Activated CD4-positive, CD25-positive, alpha-beta regulatory T cell treated with anti-CD3 and anti-CD28 coated beads, Interleukin-2, amount 50 U/mL, for 24 hours (primary cell): ENCODE measurements at places on chromosomes 7 and 10.
A peak's percentile ranks its signal among the peaks of the same experiment; 100 is the strongest.

- ATAC-seq: no peak
These were observed 54.3 kb downstream of the BMS1 start for GRCh38 chr10:42836771-42837468.

DNA sequence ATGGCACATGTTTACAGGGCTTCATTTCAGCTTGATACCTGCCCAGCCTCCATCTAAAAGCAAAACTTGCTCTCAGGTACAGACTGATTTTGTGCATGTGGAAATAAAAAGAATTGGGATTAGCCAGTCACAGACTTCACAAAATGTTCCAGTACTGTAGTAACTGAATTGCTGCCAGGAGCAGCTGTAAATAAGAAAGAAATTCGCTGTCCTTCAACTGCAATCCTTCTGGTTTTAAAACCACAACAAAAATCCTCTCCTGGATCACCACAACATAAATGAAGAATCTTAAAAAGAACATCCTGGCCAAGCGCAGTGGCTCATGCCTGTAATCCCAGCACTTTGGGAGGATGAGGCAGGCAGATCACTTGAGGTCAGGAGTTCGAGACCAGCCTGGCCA is 3.9 kb upstream of the MIOS start:
- no peak for ATAC-seq

DNA sequence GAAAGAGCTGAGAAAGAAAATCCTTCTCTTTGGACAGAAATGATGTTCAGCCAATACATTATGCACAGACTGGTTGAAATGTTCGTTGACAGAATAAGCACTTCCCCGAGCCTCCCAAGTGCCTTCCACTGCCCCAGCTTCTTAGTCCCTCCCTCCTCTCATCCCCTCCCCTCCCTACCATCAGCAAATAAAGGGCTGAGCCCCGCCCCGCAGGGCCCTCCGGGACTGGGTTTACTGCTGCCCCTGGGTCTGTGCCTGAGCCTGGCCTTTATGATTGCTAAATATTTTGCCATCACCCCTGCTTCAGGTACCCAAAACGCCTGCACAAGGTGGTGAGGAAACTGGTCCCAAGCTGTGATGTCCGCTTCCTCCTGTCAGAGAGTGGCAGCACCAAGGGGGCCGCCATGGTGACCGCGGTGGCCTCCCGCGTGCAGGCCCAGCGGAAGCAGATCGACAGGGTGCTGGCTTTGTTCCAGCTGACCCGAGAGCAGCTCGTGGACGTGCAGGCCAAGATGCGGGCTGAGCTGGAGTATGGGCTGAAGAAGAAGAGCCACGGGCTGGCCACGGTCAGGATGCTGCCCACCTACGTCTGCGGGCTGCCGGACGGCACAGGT is 28.1 kb downstream of the HKDC1 start:
- ATAC-seq: no peak

GRCh38 chr10:75375838-75376237 is 25.7 kb downstream of the ZNF503 start:
- no peak for ATAC-seq

- no peak for ATAC-seq
These were observed 63.5 kb downstream of the CALD1 start for GRCh38 chr7:134842886-134843430.

- ATAC-seq: no peak
These were observed 115.3 kb downstream of the JAZF1 start for GRCh38 chr7:28065308-28065707.

DNA sequence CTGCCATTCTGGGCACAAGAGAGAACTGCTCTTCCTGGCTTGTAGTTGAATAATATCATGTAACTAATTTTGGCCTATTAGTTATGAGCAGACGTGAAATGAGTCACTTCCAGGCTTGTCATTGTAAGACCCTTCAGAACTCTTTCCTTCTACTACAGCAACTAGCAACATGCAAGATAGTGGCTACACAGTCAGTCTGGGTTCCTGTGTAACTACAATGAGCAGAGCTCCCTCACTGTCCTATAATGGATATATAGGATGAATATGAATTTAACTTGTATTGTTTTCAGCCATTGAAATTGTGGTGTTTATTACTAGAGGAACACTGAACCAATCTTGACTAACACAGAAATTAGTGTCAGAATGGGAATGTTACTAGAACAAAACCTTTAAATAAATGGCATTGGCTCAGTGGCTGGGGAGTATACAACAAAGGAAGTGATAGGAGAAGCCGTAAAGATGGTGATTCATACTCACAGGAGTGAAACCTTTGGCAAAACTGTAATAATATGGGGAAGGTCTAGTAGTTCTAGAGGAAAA is 2.9 kb upstream of the MTPN start:
- ATAC-seq: peak; percentile 14

DNA sequence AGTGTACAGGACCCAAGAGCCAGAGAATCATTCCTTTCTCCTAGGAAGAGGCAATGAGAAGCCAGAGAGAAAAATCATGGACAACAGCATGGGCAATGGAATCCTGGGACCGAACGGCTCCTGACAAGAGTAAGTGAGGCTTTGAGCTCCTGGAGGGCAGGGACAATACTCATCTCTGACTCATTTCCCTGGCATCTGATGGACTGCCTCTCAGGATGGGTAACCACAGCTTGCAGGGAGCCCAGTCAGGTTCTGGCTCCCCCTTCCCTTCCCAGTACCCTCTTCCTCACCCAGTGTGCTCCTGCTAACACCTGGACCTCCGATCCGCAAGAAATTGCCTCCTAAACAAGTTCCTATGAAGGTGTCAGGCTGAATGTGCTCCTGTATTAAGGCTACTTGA is 51.2 kb upstream of the SORCS3 start:
- ATAC-seq: no peak

- ATAC-seq: no peak
These were observed 252.2 kb downstream of the GALNT17 start for GRCh38 chr7:71384094-71384493.

DNA sequence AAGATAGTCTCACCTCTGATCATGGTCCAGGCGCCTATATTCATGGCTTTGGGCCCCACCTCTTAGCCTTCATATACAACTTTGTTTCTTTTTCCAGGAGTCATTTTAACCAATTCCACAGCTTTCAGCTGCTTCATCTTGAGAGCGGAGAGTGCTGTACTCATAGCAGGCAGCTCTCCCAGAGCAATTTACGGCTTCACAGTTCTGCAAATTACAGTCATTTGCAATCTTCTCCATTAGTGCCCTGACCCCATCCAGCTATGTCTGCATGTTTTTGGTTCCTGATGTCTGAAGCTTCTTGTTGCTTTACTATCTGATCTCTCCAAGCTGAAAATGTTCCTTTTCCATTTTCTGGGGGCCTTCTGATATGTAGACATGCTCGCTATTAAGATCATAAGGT is 18.0 kb upstream of the MEST start:
- ATAC-seq: no peak

DNA sequence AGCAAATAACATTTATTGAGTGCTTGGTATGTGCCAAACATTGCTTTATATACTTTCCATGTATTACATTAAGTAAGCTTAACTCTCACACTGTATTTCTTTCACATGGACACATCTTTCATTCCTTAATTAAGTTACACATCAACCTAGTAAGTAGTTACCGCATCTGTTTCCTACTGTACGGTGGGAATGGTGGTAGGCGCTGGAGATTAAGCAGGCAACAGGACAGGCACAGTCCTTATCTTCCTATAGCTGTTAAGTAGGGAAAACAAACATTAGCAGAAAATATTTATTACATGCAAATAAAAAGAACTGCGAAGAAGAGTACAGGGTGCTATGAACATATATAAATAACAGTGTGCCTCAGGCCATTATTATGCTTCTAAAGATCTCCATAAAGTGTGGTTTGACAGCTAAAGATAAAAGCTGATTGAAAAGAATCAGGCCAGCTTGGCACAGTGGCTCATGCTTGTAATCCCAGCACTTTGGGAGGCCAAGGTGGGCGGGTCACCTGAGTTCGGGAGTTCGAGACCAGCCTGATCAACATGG is 105.0 kb downstream of the SUGCT start:
- no peak for ATAC-seq

- ATAC-seq: no peak
These were observed 29.8 kb downstream of the HSPA12A start for GRCh38 chr10:116712519-116712918.

- no peak for ATAC-seq
These were observed 78.3 kb upstream of the NRP1 start for GRCh38 chr10:33412653-33413361.

- no peak for ATAC-seq
These were observed 263.4 kb downstream of the KCNMA1 start for GRCh38 chr10:77374189-77374656.

DNA sequence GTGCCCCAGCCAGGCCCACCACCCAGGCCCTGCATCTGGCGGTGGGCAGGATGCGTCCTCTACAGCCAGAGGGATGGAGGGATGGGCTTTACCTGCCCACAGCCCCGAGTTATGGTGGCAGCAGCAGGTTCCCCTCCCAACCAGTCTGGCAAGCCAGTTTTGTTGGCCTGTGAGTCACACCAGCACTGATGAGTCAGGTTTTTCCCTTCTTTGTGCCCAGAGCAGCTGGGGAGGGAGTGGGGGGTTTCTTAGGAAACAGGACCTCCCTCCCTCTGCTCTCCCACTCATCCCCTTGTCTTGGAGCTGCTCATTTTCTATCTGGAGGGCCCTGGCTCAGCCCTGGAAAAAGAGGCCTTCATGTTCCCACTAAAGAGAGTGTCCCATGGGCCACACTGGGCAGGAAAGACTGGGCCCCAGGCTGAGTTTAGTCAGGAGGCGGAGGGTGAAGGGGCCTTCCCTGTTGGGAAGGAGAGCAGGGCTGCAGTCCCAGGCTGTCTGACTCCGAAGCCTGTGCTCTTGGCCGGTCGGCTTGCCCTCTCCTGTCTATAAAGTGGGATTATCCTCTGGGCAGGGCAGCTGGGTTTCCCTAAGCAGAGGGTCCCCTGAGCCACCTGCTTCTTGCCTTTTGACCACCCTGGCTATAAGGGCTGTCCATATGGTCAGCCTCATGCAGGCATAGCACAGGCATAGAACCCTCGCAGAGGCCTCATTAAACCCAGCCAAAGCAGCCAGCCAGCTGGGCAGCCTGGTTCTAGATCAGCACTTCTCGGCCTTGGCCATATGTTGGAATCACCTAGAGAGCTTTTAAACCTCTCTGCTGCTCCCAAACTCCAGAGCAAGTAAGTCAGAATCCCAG is 30.2 kb upstream of the ANKRD2 start:
- peak; percentile 50 for ATAC-seq

DNA sequence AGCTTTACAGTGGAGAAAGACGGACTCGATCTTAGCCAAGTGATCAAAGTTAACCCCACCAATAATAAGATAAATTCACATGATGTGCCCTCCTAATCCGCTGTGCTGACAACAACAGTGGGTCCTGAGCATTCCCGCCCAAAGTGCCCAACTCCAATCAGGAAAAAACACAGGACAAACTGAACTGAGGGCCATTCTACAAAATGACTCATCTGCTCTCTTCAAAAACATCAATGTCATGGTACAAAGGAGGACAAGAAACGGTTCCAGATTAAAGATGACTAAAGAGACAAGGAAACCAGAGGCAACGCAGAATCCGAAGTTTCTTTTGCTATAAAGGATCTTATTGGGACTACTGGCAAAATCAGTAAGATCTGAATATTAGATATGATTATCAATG is 79.4 kb downstream of the CTBP2 start:
- ATAC-seq: no peak

- ATAC-seq: no peak
These were observed 940 bp upstream of the PSD start for GRCh38 chr10:102419269-102420180.

GRCh38 chr10:42979181-42979580 is 97.7 kb upstream of the RET start:
- ATAC-seq: no peak

DNA sequence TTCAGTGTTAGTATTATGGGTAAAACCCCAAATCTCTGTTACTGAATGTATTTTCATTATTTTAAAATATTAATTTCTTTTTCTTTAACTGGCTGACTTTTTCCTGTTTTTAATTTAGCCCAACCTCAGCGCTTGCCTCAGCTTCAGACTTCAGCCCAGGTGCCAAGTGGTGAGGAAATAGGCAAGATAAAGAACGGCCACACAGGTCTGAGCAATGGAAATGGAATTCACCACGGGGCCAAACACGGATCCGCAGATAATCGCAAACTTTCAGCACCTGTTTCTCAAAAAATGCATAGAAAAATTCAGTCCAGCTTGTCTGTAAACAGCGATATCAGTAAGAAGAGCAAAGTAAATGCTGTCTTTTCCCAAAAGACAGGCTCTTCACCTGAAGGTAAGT is 57.5 kb downstream of the MDFIC start:
- ATAC-seq: no peak

DNA sequence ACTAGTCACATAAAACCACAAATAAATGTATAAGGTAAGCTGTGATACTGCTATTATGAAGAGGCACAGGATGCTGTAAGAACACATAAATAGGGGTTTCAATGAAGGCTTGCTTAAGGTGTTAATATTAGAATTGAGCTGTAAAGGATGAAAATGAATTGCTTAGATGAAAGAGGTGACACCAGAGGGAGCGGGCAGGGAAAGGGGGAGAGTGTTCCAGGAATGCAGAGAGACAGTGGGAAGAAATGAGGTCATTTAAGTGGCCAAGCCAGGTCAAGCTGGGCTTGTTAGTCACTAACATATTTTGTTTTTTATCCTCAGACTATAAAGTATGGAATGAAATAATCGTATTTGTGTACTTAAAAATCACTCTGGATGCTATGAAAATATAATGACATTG is 193.5 kb downstream of the NRG3 start:
- no peak for ATAC-seq

DNA sequence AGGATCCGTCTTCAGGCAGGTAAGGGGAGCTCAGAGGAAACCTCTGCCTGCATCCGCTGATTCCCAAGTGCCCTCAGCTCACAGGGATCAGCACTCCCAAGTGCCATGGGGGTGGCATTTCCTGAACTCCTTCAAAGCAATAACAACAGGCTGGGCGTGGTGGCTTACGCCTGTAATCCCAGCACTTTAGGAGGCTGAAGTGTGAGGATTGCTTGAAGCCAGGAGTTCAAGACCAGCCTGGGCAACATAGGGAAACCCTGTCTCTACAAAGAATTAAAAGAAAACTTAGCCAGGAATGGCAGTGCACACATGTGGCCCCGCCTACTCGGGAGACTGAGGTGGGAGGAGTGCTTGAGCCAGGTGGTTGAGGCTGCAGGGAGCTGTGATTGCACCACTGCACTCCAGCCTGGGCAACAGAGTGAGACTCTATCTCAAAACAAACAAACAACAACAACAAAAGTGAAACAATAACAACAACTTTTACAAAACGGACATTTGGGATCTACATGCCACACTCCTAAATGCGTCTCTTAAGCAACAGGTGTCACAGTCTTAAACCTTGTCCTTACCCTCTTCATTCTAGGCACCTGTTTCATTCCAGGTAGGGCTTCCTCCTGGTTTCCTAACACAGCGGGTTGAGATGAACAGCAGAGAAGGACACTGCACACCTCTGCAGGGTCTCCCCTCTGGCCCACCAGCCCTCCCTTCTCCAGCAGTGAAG is 73.8 kb downstream of the PAXIP1 start:
- ATAC-seq: no peak

- ATAC-seq: no peak
These were observed 37.9 kb downstream of the ELFN1 start for GRCh38 chr7:1707756-1708595.
